ENCODE measurements at places on chromosomes 3 and 15. TPM values are rescaled to one million over a fixed set of nuclear protein-coding genes. Genes with fewer than 3 reads are reported as not detected.

TM4SF4 gene
- total RNA-seq = not detected

CD96 gene
- not detected for total RNA-seq

SNTN gene
- total RNA-seq = not detected

DNA sequence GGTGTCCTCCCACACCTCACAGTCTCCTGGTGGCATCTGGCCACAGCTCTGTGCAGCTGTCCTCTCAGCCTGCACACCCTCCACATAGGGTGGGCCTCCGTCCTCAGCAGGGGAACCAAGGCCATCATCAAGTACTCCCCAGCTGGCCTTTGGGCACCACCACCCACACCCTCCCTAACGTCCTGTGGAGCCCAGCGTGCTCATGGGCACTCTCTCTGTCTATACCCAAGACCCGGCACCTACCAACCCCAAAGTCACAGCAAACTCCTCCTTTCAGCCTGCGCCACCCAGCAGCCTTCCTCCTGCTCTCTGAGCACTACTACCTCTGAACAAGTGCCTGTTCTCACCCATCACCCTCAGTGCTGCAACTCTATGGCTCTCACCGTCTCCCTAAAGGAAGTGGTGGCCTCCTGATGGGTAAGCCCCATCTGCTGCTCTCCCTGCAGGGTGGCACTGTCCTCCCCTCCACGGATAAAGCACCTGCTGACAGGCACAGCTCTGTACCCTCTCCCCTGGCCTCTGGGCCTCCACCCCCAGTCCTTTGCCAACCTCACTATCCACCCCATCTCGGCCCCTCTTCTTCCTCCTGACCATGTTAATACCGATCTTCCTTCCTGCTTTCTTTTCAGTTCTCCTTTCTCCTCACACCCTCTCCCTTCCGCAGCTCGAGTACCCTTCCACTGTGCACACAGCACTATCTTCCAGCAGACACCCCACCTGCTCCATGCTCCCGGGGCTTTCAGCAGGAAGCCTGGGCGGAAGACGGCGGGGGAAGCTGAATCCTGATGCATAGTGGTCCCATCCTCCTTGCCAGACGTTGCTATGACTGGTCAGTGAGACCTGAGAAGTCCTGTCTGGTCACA, 31.5 kb downstream of the SLC41A3 start:
- no peak for DNase-seq

- peak; percentile 75 for DNase-seq
Measured at GRCh38 chr15:78004919-78005634, 72.4 kb downstream of the TBC1D2B start.

- peak; percentile 92 for DNase-seq
Measured at GRCh38 chr3:106333911-106334618, 465.3 kb upstream of the CBLB start.

GRCh38 chr15:66163553-66163952, 90.0 kb downstream of the MEGF11 start:
- no peak for DNase-seq

DNA sequence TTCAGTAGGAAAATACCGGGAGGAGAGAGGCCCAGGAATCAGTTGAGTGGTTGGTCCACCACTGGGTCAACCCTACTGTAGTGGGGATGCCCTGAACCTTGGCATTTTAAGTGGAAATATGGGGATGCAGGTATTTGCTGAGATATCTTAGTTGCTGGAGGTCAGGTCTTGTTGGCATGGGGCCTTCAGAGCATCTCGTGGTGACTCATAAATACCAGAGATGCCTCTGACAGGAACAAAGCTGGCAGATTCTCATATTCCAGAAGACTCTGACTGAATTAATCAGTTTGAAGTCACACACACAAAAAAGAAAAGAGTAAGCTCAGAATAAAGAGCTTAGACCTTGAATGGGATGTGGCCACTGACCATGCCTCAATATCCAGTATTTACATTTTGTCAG, 91.6 kb downstream of the CACNA2D3 start:
- peak; percentile 35 for DNase-seq

- DNase-seq = no peak
Measured at GRCh38 chr3:122979211-122979610, 48.4 kb downstream of the SEMA5B start.

GRCh38 chr3:140332131-140332530, 345.7 kb upstream of the TRIM42 start:
- DNase-seq = no peak

DNA sequence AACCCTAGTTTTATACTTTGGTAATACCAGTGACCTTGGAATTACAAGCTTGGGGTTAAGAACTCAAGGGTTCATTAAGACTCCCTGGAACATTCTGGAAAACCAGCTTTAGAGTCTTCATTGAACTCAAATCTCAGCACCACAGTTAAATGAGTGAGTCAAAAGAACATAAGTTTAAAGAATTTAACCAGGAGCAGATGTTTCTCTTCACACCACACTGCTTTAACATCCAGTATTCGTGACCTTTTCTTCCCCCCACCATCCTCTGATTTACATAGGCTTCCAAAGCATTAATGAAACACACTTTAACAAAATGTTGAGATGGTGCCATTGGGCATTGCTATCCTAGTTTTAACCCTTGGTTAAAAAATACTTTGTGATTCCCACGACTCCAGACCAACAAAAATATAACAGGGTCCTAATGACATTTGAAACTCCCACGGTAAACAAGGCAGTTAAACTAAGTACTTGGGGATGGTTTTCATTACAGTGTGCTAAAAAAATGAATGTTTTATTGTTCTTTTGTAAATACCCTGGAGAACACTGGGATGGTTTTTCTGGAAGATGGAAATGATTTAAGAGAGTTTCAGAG, 123.9 kb downstream of the OXNAD1 start:
- DNase-seq = no peak

GRCh38 chr15:36358094-36358493, 221.3 kb upstream of the CDIN1 start:
- peak; percentile 15 for DNase-seq

- DNase-seq = peak; percentile 67
Measured at GRCh38 chr3:145094355-145094941, 1066.5 kb downstream of the PLOD2 start.

- DNase-seq = no peak
Measured at GRCh38 chr15:99662903-99663302, 70.3 kb downstream of the LYSMD4 start.

All from bronchial epithelial cell (primary cell).